ENCODE measurements at places on chromosomes 11 and 22.

DNA sequence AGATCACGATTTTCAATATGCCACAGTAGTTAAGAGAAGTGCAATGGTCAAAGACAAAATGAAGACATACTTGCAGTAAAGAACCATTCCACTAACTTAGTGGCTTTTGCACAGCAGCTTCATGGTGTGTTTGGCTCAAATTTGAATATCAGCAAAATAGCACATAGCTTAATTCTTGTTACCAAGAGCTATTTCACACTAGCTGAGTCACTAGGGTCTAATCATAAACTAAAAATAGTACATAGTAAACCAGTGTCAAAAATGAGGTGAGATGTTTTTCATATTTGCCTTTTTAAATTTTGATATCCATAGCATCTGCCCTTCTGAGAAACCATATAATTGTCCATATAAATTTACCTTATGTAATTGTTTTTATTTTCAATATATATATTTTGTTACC lies 325.0 kb upstream of the LUZP2 start:
- DNase-seq = no peak

DNA sequence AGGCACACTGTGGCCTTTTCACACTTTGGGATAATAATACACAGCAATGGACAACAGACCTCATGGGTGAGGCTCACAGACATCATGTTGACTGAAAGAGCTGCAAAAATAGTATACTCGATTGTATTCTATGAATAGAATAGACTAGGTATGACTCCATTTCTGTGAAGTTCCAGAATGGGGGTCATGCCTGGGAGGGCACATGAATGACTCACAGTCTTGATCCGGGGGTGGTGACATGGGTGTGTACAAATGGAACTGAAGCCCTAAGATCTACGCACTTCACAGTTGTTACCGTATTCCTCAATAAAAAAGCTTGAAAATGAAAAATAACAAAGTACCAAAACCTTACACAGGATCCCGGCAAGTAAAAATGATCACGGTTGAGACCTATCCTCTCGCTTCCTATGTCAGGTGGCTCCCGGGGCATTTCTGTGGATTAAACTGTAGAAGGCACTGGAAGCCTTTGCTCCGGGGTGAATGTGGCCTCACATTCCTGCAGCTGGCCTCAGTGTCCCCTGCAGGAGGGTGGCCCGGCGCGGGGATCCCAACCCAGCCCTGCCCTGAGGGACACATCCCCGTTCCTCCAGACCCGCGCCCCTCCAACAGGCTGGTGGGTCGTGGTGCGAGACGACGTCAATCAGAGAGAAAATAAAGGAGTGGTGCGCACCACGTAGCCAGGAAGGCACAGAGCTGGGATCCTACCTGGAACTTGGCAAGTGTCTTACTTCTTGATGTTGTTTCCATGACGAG lies 75.9 kb downstream of the NECTIN1 start:
- DNase-seq = no peak

- no peak for DNase-seq
Observed at GRCh38 chr11:17563231-17563646, 16.2 kb downstream of the OTOG start.

- no peak for DNase-seq
Observed at GRCh38 chr22:28175730-28176492, 256.9 kb upstream of the PITPNB start.

DNA sequence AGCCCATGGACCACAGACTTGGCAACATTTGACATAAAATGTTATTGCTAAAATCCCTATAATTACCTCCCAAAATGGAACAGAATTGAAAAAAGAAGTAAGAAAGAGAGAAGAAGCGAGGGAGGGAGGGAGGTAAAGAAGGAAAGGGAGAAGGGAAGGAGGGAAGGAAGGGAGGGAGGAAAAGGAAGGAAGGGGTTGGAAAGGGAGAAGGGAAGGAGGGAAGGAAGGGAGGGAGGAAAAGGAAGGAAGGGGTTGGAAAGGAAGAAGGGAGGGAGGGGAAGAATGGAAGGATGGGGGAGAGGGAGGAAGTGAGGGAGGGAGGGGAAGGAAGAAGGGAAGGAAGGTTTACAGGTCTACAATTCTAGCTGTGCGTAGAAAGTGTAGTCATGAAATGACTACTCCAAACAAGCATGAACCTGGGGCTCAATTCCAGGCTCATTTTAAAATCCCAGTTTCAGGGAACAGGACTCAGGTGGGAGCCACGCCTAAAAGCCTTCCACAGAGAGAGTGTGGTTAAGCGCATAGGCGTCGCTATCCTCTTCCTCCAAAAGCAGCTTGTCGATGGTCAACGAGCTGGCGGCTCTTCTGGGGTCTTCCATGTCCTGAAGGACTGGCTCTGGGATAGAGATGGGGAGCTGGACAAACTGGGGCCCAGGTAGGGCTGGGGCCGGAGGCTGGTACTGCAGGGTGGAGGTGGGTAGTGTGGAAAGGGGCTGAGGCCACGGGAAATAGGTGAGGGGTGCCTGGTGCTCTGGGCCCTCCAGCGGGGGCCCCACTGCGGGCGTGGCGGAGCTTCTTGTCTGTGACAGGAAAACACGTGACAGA lies 25.1 kb downstream of the POU2AF1 start:
- no peak for DNase-seq

DNA sequence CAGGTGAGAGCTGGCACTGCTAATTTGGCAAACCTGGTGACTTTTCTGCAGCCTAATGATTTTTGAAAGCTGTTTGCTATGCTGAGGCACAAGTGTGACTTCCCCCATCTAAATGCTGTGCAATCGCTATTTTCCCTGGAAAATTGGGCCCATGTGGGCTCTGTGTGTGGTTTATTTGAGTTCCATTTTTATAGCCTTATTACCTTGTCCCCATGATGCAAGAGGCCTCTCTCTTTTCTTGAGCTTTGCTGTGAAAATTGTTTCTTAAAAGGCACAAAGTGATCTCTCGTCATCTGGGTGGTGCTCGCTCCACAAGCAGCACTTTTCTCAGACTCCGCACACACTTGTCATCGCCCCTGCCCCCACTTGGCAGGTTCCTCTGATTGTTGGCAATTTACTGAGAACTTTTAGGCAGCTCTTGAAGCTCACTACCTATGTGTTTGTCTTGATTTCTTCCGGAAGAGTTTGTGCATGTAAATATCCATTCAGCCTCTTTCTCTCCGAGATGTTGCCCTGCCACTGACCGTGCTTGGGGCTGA lies 24.9 kb downstream of the BMAL1 start:
- DNase-seq = no peak

DNA sequence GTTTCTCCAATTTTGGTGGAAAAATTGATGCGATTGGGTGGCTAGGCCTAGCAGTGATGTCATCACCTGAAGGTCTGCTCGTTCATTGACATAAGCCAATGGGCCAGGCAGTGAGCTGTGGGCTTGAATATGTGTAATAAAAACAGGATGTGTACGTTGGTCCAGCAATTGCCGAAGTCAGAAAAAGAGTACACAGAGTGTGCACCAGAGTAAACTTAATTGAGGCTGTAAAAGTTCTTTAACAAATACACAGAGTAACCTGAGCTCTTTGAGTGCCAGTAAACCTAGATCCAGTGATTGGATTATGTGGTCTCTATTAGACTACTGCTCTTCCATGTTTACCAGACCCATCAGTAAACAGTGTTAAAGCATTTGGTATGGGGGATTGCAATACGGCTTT lies 13.0 kb upstream of the GLYATL1 start:
- DNase-seq = no peak

DNA sequence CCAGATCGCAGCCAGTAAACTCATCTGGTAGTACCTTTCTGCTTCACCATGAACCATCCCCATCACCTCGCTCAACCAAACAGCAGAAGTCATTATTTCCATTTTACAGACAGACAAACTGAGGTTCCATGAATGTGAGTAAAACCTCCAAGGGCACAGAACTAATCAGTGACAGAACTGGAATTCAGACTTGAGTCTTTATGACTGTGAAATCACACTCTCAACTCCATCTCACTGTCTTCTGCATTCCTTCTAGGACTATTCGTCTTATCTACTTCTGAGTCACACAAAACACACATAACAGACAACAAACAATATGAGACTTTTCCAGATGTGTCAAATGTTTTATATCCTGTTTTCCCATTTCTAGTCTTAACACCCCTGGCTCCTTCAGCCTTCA lies 9.3 kb upstream of the NUP50 start:
- peak; percentile 13 for DNase-seq

- peak; percentile 70 for DNase-seq
Observed at GRCh38 chr11:126194121-126194543, 17.3 kb downstream of the RPUSD4 start.

DNA sequence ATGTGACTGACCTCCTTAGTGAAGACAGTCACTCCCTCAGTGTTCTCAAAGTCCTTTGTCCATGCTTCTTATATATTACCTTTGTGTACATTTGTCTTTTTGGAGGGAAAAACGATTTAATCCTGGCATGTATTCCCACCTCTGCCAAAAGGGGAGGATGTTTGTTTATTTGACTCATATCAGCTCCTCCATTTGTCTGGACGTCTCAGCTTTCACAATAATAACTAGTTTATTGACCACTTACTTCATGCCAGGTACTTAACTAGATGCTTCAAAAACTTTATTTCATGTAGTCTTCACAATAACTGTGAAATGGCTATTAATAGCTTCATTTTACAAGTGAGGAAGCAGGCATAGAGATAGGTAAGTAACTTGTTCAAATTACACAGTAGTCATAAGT lies 5.3 kb downstream of the TBCEL start:
- DNase-seq = no peak

DNA sequence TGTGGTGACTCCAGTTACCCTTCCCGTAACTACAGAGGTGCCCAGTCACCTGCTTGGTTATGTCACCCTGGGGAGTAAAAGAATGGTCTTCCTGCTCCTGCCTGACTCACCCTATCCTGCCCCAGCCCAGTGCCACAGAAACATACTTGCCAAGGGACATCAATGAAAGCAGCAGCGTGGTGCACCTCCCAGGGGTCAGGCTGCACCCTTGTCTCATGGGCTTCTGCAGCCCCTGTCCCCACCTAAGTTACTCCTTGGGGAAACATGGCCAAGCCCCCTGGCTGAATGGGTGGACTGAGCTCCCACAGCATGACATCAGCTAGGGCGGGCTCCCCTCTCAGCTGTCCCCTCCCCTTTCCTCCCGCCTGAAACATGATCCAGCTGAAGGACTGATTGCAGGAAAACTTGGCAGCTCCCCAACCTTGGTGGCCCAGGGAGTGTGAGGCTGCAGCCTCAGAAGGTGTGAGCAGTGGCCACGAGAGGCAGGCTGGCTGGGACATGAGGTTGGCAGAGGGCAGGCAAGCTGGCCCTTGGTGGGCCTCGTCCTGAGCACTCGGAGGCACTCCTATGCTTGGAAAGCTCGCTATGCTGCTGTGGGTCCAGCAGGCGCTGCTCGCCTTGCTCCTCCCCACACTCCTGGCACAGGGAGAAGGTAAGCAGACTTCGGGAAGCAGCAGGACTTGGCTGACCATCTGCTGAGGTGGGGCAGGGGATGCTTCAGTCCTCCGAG lies at the start of gene HTR3A:
HTR3A (plus strand) TSS at position 368 of the 730 bp plus-strand sequence; CDS start at position 586, 218 bp downstream.
- no peak for DNase-seq

DNA sequence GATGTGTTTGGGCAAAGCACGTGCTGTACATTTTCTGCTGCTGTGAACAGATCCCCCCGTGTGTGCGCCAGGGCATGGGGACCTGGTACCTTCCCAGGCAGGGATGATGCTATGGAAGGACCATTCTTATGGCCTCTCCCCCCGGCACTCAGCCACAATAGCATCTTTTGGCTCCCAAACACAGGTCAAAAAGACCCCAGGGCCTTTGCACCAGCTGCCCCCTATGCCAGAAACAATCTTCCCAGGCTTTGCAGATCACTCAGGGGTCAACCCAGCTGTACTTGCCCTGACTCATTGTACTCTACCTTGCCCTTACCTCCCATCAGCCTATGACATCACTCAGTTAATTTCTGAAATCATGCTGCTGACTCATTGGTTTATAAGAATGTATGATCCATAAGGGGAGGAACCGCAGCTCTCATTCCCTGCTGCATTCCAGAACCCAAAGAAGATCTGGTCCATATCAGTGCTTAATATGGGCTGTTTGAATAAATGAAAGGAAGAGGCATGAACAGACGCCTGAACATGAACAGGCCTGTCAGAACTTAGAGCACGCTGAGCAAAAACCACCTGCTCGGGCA lies 100.7 kb downstream of the CELSR1 start:
- DNase-seq = peak; percentile 26

- no peak for DNase-seq
Observed at GRCh38 chr11:92511522-92512203, 287.0 kb downstream of the FAT3 start.

DNA sequence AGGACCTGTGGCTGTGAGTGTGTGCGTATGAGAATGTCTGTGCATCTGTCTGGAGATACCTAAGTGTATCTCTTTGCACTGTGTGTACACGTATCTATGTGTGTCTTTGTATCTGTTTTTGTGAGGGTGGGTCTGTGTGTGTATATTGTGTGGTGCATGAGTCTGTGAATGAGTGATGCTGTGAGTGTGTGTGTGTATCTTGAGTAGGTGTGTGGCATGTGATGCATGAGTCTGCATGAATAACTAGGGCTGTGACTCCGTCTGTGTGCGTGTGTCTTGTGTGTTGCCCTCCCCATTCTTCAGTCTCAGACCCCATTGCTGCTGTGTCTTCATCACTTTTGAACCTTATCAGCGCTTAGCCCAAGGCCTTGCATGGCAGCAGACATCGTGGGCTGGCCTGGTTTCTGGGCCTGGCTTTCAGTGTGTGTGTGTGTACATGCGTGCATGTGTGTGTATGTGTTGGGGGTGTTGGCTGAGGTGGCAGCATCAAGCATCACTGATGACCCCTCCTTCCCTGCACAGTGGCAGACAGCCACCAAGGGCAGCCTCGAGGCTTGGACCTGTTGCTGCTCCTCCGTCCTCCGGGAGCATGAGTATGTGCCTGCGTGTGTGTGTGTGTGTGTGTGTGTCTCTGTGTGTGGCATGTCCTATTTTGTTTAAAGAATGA lies 1.4 kb downstream of the SGSM1 start:
- DNase-seq = no peak

GRCh38 chr11:132539590-132540368 lies 992.5 kb downstream of the OPCML start:
- DNase-seq = no peak

- no peak for DNase-seq
Observed at GRCh38 chr11:19713196-19714021, 772 bp downstream of the NAV2 start.

GRCh38 chr11:28017816-28018215 lies 90.1 kb downstream of the KIF18A start:
- DNase-seq = peak; percentile 10

GRCh38 chr11:122717264-122717867 lies 61.8 kb downstream of the UBASH3B start:
- DNase-seq = no peak

DNA sequence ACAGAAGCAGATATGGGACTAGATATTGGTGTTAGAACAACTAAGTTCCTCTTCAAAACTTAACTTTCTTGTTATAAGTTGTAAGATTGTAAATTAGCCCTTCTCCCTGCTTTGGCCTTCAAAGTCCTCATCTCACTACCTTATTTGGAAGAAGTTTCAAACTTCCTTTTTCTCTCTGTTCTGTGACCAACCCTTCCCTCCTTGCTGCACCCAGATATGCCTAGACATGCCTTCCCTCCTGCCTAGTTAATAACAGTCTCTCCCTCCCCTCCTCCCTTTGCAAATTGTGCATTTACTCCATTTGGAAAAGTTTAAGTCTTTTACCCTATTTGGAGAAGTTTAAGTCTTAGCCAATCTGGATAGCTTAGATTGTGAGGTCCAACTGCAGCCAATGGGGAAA lies 4.9 kb downstream of the OR52K2 start:
- DNase-seq = no peak
